ENCODE measurements at places on chromosomes 13 and 19.

DNA sequence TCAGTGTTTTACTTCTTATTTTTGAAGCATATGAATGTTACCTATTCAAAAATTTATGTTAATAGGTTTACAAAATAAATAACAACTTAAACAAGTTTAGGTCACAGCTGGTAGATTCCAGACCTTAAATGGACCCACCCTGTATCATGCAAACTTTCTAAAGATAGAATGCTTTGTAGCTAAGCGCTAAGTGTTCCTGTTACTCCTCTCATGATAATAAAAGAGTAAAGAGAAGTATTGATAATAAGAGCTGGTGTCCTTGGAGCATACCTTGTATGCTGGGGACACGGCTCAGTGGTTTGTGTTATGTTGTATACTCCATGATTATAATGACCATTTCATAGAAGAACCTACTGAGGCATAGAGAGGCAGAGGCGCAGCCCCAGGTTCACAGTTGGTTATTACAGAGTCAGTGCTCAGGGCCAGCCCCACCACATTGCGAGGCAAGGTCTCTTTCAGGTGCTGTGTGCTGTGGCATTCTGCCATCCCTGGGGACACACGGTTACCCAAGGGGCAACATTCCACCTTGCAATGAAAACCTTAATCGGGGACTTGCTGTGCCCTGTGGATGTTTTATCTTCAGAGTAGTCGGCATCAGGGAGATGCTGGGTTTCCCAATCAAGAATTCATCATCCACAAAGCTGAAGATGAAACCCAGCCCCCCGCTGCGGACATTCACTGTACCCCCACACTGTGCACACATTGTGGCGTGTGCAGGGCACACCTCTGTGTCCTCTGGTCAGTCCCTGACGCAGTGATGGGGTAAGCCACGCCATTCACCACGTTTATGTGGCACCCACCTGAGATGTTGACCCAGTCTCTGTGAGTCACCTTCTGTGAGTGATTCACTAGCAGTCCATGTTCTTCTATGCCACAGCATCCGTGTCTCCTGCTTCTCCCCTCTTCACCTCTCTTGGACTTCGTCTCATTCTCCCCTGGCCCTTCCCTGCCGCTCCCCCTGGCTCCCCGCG lies 186.7 kb downstream of the COL4A1 start:
- no peak for DNase-seq

GRCh38 chr13:48653472-48653939 lies at the start of gene CYSLTR2:
Gene CYSLTR2, plus strand, starts transcription at chr13:48653929. Its CDS starts 52,889 bp downstream, at chr13:48706818.
- DNase-seq, result peak; percentile 86

DNA sequence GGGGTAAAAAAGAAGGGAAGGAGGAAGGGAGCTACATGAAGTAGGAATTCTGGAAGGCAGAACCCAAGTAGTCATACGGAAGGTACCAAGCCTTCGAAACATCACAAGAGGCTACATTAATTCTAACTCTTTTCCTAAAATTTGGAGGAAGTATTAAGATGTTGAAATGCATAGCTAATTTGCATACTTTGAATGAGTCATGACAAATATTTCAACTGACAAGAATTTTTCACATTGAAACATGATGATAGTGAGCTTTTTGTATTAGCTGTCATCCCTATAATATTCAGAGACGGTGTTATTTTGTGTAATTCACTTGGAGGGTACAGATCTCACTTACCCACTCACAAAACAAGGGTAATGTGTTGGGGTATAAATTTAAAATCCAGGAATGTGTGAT lies 9.1 kb upstream of the ACOD1 start:
- DNase-seq, result no peak

- no peak for DNase-seq
Observed at GRCh38 chr13:50071379-50071778, 56.1 kb downstream of the KCNRG start.

GRCh38 chr13:93751117-93751516 lies 524.5 kb downstream of the GPC6 start:
- DNase-seq, result no peak

DNA sequence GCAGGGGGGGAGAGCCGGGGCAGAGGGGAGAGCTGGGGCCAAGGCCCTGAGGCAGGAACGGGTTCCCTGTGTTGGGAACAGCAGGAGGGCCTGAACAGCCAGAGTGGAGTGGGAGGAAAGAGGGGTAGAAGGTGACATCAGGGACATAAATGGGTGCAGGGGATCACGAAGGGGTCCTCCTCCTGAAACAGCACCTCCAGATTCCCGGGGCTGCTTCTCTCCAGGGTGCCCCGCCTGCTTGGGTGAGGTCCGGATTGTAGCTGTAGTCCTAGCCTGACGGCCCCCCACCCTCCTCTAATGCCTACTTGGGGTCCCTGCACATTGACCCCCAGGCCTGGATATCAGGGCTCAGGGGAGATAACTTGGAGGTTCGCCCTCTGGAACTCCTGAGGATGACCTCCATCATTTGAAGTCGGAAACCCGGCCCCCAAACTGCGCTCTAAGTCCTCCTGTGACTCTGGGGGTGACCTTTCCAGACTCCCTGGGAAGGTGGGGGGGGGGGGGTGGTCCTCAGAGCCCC lies 473 bp upstream of the SCN1B start:
- no peak for DNase-seq

DNA sequence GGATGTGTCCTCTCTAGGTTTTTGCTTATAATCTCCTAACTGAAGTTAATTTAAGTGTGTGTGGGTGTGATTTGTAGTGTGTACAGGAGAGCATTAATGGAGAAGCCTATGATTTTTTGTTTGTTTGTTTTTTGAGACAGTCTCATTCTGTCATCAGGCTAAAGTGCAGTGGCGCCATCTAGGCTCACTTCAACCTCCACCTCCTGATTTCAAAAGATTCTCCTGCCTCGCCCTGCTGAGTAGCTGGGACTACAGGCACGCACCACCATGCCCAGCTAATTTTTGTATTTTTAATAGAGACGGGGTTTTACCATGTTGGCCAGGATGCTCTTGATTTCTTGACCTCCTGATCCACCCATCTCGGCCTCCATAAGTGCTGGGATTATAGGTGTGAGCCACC lies 20.6 kb downstream of the ZNF701 start:
- DNase-seq, result no peak

DNA sequence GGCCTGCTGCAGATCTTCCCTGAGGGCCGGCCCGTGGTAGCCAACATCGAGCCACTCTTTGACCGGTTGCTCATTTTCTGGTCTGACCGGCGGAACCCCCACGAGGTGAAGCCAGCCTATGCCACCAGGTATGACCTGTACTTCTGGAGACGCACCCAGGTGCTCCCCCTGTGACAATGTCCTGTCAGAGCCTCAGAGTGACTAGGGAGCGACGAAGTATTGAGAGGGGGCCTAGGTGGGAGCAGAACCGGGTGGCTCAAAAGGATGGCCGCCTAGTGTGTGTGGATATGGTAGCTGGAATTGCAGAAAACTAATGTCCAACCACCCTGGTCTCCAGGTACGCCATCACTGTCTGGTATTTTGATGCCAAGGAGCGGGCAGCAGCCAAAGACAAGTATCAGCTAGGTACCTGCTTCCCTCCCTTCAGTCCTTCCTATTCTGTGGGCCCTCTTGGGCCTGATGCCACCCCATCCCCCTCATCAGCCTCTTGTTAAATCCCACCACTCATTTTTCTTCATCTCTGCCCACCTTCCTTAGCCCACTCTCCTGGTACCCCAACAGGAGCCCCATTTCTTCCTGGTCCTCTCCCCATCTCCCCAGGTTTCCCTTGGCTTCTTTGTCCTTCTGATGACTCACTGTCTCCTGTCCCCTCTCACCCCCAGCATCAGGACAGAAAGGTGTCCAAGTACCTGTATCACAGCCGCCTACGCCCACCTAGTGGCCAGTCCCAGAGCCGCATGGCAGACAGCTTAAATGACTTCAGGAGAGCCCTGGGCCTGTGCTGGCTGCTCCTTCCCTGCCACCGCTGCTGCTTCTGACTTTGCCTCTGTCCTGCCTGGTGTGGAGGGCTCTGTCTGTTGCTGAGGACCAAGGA lies 8.4 kb downstream of the EGLN2 start:
- no peak for DNase-seq

- no peak for DNase-seq
Observed at GRCh38 chr19:14837391-14837790, 2.4 kb upstream of the OR7A5 start.

DNA sequence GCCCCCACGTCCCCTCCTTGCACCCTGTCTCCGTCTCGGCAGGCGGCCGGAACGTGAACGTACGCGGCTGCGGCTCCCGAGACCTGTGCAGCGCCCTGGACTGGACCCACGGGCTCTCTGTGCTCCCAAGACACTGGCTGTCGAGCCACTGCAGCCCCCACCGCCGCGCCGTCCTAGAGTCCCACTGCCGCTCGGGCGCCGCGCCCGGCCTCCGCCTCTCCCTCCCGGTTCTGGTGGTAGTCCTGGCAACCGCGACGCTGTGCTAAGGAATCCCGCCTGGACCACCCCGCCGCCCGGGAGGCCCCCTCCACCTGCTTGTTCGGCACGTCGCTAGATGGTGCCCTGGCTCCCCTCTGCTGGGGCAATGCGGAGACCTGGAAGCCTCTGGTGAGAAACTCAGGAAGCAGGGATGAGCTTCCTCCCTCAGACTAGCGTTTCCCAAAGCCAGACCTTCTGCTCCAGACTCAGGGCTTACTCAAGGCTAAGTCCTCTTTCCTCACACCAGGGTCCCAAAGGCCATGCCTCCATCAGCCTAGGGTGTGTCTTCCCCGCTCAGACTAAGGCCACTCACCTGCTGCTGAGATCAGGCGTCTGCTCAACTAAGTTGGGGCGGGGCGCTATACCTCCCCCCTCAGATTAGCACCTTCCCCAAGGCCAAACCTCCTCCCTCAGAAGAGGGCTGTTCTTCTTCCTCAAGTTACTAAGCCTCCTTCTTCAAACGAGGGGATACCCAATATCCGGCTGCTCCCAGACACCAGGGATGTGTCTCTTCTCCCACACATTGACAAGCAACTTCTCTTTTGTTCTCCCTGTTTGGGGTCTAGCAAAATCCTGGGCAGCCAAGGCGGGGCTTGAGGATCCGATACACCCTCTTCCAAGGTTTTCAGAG lies 16.1 kb upstream of the IRGC start:
- no peak for DNase-seq

- no peak for DNase-seq
Observed at GRCh38 chr19:53012006-53012405, 1.7 kb upstream of the ERVV-1 start.

- DNase-seq, result no peak
Observed at GRCh38 chr19:4557144-4557970, 2.1 kb downstream of the SEMA6B start.

GRCh38 chr19:5447700-5448311 lies 7.4 kb upstream of the ZNRF4 start:
- no peak for DNase-seq

GRCh38 chr13:37288057-37288720 lies 182.7 kb upstream of the CSNK1A1L start:
- no peak for DNase-seq

- no peak for DNase-seq
Observed at GRCh38 chr13:79338343-79338742, 67.7 kb downstream of the RBM26 start.

DNA sequence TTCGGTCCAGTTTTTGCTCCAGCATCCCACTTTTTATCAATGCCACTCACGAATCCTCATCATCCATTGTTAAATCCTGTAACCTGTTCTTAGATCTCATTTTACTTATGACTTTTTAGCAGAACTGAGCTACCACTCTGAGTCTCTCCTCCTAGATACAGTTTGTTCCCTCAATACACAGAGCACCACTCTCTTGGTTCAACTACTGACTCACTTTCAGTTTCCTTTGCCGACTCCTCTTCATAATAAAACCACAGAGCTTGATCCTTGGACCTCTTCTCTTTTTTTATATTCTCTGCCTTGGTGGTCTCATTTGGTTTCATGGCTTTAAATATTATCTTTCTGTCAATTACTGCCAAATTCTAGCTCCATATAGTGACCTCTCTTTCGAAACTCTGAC lies 150.3 kb downstream of the SLITRK5 start:
- DNase-seq, result no peak

DNA sequence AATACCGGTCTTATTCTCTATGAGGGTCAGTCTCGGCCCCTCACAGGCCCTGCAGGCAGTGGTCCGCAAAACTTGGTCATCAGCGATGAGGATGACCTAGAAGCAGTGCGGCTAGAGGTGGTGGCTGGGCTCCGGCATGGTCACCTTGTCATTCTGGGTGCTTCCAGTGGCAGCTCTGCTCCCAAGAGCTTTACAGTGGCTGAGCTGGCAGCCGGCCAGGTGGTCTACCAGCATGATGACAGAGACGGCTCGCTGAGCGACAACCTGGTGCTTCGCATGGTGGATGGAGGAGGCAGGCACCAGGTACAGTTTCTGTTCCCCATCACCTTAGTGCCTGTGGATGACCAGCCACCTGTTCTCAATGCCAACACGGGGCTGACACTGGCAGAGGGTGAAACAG lies 1.8 kb downstream of the FREM2 start:
- DNase-seq, result no peak

GRCh38 chr19:43526884-43527859 lies at the start of gene ETHE1:
Gene ETHE1, minus strand, starts transcription at chr19:43527201. Its CDS starts 24 bp downstream, at chr19:43527177.
- peak; percentile 53 for DNase-seq

Data from central memory CD4-positive, alpha-beta T cell (primary cell).